ENCODE measurements at places on chromosomes 12 and 14.

- DNase-seq = no peak
Measured at GRCh38 chr14:66511849-66512248, 3.9 kb downstream of the GPHN start.

DNA sequence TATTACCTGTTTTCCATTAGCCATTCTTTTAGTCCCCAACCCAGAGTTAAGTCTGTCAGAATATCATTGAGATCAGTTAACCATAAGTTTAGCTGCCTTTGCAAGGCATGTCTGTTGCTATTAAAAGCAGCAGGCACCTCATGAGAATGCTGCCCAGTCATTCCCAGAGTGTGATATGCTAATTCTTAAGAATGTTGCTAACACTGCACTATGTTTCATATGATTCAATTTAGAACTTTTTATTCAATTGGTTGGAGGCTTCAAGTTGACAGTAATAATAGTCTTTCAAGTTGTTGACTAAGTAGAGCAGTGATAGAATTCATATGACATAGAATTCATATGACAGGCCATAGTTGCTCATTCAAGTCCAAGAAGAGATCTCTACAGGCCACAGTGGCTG lies 292.3 kb downstream of the FUT8 start:
- no peak for DNase-seq

DNA sequence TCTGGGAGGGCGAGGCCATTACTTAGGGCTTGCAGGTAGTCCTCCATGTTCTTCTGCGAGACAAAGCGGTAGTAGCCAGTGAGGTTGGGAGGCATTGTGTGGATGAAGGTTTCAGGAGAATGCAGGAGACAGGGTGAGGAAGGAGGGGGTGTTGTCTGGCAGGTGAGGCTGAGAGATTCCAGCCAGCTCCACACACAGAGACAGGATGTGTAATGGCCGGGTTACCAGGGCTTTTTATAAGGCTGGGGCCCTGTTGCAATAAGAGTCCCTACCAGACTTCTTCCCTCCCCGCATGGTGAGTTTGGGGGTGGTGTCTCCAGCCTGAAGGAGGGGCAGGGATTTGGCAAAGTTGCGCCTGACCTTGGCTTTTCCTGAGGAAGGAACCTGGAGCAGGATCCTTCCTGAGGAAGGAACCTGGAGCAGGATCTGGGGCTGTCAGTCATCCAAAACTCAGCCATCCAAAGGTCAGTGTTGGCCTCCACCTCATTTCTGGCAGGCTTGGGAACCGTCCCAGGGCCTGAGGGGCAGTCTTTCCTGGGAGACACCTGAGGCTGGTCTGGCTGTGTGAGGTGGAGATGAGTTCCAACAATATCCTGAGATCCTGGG lies at the start of gene RBP5:
RBP5 (minus strand) TSS at position 209 of the 606 bp plus-strand sequence; CDS start at position 95, 114 bp downstream.
- no peak for DNase-seq

- DNase-seq = no peak
Measured at GRCh38 chr12:4297617-4298016, 23.4 kb upstream of the TIGAR start.

DNA sequence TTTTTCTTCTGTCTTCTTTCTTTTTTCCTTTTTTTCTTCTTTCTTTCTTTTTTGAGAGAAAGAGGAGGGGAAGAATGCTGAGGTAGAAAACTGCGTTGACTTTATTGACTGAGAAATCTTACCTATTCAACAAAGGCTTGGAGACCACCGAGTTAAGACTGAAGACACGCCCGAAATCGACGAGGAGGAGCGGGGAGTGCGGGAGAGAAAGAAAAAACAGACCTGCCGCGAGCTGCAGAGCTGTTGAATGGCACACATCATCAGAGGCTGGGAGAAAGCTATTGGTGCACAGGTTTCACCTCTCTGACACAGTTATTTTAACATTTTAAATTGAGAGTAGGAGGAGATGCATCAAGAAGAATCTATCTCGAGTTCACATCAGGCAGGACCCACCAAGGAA lies 5.1 kb downstream of the ASCL1 start:
- DNase-seq = no peak

GRCh38 chr12:57832966-57833365 lies 13.6 kb downstream of the CTDSP2 start:
- no peak for DNase-seq

GRCh38 chr12:101231636-101232035 lies 21.6 kb upstream of the SLC5A8 start:
- DNase-seq = no peak

DNA sequence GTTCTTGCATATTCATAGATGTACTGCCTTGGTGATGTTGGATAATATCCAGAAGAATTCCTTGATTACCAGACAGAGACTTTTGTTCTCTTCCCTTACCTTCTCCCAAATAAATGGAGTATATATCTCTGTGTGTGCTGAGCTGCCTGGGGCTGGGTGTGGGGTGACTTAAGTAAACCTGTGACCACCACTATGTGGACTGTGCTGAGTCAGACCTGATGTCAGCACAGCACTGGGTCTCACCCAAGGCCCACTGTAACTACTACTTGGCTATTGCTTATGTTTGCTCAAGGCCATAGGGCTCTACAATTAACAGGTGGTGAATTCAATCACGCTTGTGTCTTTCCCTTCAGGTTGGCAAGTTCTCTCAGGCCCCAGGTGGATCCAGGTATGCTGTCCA lies 145.7 kb upstream of the MDGA2 start:
- DNase-seq = no peak

- DNase-seq = no peak
Measured at GRCh38 chr12:26429070-26429691, 233.8 kb downstream of the SSPN start.

- no peak for DNase-seq
Measured at GRCh38 chr14:57009585-57010515, 199.6 kb upstream of the OTX2 start.

Data from D721Med (cell line).